AG08396 (cell line): ENCODE measurements at places on chromosomes 2 and 18.

- no peak for DNase-seq
Observed at GRCh38 chr2:184920451-184920965, 322.2 kb downstream of the ZNF804A start.

DNA sequence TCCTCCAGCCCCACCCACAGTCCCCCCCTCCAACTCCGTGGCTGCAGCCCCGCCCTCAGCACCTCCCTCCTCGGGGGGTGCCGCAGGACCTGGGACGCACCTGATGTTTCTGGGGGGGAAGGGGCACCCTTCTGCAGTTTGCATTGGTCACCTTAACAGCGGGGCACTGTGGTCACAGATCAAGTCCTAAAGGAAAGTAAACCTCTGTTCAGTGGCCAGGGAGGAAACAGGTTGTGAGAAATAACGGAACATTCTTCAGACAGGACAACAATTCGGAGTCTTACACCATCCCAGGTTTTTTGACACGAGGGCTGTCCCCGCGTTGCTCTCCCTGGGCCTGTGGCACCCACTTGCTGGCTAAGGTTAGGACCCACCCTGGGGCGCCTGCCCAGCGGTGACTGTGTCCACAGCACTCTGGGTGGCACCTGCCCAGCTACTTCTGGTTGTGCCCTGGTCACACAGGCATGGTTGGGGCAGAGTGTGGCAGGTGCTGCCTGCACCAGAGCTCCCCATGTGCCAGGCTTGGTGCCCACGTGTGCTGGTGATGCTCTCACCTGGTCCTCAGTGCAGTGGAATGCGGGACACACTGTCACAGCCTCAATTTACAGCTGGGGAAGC lies 93.5 kb upstream of the OTOS start:
- no peak for DNase-seq

DNA sequence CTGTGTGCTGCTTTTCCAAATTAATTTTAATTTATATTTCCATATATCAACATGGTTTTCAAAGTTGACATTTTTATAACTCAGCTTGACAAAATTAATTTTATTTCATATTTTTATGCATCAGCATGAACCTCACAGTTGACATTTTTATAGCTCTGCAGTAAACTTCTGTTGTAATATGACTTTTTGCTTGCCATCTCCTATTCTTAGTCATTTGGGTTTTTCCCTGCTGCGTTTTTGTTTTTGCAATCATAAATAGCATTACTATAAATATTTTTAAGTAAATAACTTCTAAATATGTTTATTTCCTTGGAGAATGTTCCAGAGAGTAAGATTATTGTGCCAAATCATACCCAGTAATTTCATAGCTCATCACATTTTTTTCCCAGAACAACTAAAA lies 21.0 kb upstream of the L3MBTL4 start:
- no peak for DNase-seq

GRCh38 chr2:168941297-168941696 lies 40.2 kb downstream of the G6PC2 start:
- no peak for DNase-seq

DNA sequence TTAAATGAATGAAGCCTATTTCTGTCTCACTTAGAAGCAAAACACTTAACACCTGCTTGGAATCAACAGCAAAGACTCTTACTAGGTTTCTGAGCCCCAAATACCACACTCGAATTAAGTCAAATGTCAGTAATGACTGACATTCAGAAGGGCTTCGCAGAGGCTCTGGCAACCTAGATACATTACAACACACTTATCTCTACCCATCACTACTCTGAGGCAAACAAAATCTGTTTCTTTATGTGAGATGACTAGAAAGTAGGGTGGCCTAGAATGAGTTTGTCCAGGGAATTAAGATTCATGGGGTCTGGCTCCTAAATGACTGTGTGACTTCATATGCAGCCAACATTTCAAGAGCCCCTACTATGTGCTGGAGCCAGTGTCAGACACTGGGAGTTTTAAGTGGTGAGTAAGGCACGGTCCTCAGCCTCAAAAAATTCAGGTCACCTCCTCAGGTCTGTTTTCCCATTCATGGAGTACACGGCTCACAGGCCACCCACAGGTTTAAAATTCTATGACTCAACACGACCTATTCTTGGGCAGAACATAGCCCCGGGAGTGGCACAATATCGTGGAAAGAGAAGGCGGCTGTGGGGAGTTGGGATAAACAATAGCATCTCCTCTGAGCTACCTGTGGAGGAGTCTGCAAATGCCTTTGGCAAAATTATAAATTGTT lies 150.3 kb upstream of the ZFP36L2 start:
- DNase-seq, result no peak

DNA sequence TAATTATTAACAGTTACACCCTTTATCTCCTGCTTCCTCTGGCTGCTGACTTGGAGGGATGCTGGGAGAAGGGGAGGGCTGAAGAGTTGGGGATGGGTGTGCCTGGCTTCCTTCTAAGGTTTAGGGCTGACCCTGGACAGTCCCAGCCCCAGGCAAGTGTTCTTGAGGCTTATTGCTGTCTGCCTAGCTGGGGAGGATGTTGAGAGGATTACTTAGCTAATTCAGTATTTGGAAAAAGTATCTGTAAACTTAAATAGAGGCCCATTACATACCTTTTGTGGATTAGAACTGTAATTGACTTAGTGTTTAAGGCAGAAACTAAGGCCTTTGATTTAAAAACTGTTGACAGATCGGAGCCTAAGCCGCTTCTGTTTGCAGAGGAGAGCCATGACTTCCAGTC lies 67.6 kb downstream of the AGAP1 start:
- no peak for DNase-seq

DNA sequence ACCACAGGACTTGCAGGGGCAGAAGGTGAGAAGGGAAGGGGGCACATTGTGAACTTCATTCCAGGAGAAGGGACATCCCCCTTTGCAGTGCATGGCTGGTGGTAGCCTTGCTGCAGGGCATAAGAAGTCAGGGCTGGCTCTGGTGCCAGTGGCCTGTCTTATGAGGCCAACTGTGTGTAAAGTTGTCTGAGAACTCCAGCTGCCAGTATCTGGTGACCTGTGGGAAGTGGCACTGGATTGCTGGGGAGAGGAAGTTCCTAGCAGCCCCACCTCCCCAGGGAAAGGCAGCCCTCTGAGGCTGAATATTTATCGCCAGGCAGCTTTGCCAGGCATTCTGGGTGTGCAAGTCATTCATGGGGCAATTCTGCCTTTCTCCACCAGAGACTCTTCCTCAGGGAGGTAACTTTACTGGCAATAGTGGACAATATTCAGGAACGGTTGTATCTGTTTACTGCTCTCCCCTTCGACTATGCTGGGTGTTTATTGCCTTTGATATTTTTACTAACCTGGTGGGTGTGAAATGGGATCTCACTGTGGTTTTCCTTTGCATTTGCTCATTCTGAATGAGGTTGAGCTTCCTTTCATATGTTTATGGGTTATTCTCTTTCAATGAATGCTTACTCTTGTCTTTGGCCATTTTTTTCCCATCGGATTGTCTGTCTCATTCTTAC lies 12.3 kb downstream of the TRPM8 start:
- DNase-seq, result no peak

DNA sequence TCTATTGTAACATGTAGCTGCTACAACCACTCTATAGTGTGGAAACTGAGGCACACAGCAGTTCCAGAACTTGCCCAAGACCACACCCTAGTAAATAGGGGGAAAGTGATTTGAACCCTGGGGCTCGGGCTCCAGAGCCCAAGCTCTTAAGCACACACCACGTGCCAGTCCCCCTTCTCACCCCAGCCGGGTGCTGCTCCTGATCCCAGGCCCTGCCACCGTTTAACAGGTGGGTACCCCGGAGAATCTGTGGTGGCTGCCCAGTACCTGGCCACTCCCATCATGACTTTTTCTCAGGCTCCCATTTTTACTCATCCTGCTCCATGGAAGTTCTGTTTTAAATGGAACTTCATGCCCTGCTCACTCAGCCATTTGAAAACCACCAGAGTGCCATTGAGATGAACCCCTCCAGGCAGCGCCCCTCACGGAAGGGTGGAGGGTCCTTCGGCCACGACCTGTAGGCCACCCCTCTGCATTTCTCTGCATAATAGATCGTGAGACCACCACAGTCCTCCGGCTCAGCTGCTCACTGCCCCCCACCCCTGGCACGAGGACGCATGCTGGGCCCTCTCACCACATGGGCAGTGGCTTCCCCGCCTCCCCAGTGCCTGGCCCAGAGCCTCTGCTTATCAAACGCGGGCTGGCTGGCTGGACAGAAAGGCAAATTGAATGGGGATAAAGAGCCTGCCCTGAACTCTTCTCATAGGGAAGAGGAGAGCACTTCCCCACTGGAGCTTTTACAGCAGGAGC lies 42.1 kb downstream of the TMEM37 start:
- DNase-seq, result no peak

DNA sequence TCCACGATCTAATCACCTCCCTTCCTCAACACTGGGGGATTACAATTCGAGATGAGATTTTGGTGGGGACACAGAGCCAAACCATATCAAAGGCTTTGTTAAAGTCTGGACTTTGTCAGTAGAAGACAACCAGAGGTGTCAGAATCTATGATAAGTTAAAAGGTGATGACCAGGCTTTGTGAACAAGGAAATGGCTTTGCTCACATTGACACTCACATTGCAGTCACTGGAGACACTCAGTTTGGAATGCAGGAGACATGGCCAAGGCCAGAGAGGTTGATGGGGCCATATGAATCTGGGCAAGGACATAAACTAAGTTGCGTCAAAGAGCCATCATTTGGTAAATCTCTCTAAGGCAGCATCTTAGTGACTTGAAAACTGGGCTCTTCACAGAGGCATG lies 678.2 kb upstream of the FSHR start:
- no peak for DNase-seq

DNA sequence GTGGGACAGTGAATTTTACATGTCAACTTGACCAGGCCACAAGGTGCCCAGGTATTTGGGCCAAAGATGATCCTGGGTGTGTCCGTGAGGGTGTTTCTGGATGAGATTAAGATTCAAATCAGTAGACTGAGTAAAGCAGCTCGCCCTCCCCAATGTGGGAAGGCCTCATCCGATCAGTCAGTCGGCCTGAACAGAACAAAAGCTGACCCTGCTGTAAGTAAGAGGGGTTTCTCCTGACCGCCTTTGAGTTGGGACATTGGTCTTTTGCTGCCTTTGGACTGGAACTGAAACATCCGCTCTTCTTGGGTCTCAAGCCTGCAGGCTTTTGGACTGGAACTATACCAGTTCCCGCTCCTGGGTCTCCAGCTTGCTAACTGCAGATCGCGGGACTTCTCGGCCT lies 233.3 kb downstream of the KLHL29 start:
- DNase-seq, result no peak

DNA sequence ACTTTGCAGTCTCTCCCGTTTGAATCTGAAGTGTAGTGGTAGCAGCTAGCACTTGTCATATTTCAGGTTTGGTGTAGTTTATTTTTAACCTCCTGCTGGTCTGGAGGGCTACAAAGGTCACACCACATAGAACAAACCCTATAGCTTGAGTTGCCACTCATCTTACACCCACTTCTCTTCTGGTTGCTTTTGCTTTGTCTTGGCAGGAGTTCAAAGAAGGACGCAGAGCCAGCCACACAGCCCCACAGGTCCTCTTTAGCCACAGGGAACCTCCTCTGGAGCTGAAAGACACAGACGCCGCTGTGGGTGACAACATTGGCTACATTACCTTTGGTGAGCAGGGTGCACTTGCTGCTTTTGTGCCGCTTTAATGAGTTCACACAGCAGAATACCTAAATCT lies 15.6 kb upstream of the GPBAR1 start:
- no peak for DNase-seq

DNA sequence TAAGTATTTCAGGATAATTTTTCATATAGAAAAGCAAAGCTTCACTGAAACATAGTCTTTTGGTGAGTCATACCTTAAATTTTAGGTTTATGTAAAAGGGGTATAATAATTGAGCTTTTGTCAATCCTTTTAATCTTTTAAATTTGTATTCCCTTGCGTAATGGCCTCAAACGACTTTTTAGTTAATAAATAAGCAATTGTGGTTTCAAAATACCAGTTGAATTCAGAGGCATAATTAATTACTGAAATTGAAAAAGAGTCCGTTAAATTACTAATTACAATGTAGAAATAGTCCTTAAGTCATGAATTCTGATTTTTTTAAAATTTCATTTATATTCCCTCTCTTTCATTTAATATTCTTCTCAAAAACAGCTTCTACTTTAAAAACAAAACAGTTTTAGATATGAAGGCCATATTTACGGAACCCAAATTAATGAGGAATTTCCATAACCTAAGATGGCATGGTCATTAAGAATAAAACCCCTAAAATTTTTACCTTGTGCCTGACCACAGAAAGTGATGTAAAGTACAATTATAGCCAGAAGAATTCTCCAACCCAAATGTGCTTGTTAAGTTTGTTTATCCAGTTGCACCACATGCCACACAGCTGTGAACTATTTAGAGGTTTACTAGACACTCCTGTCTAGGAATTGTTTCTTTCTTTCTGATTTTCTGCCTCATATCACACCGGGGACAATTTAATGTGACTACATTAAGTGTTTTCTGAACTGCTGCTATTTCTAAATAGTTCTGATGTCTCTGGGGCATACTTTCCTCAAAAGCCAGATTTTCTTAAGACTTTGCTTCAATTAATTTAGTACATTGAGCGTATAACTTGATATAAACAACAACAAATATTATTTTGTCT lies 60.7 kb upstream of the ITGA4 start:
- no peak for DNase-seq

DNA sequence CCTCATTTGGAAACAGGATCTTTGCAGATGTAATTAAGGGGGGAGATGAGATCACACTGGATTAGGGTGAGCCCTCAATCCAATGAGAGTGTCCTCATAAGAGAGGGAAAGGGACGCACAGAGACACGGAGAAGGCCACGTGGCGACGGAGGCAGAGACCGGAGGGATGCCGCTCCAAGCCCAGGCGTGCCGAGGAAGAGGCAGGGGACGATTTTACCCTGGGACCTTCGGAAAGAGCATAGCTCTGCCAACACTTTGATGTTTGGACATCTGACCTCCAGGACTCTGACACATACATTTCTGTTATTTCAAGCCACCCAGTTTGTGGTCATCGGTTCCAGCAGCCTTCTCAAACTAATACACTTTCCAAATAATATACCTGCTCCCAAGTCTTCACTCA lies 84.4 kb upstream of the ZCCHC2 start:
- no peak for DNase-seq

DNA sequence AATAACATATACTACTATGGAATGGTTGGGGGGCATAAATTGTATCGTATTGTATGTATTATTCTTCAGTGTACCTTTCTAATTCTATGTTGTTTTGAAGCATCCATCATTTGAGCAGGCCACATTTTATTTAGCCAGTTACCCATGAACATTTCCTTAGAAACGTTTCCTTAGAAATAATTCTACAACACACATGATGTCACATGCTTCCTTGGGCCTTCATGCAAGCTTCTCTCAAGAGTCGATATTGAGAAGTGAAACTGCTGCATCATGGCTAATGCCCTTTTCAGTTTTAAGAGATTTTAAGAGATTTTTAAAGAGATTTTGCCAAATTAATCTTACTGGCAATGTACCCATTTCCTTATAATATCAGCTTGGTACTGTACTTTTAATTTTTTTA lies 63.9 kb downstream of the ALPK2 start:
- no peak for DNase-seq

DNA sequence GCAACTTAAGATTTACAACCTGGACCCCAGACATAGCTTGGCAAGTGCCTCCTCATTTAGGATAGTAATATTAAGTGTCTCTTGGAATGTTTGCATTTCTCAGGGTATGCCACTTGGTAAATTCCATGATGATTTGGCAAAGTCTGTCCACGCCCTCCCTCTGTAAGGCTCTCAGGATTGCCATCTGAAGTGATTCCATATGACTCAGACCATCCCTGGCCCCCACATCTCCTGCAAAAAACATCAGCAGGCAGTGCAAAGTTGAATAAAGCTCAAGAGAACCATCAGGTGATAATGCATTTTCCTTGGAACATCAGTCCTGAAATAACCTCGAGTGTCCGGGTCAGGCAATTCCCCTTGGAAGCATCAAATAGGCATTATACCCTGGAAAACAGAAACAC lies 27.1 kb upstream of the PIEZO2 start:
- peak; percentile 47 for DNase-seq
